HCT116 (cell line): ENCODE measurements at places on chromosomes 16 and 17.
A peak's percentile ranks its signal among the peaks of the same experiment; 100 is the strongest.

DNA sequence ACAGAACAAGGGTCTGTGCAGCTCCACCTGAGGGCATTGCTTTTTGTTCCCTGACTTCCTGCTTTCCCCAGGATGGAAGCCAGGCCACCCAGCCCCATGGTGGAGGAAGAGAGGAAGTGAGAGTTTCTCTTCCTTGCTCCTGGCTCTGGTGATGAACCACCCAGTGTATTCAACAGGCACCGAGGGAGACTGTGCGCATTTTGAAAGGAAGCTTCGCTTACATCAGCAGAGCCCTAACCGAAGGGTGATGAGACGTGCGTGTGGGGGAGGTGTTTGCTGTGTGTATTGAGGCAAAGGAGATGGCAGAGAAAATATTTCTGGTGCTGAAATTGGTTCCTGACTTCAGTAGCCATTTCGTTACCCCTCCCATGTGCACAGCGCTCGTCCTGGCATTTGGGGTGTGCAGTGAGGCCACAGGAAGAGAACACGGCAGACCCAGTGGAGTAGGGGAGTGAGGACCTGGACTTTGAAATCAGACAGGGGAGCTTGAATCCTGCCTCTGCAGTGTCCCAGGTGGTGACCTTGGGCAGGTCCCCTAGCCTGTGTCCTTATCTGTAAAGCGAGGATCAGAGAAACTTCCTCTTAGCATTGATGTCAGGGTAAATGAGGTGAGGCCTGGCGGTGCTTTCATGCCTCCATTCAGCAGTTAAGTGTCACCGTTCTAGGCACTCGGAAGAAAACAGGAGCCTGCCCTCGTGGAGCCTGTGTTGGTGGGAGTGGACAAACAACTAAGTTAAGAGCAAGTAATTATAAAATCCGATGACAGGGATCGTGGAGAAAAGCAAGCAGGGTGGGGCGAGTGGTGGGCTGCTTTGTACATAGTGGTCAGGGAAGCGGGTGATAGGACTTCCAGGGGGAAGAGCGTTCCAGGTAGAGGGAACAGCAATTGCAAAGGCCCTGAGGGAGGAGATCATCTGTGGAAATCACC is 7.4 kb downstream of the CMIP start:
- no peak for DNase-seq

GRCh38 chr16:87746178-87746577 is 19.6 kb downstream of the KLHDC4 start:
- no peak for DNase-seq

GRCh38 chr16:12158428-12158827 is 181.9 kb downstream of the SNX29 start:
- no peak for DNase-seq

DNA sequence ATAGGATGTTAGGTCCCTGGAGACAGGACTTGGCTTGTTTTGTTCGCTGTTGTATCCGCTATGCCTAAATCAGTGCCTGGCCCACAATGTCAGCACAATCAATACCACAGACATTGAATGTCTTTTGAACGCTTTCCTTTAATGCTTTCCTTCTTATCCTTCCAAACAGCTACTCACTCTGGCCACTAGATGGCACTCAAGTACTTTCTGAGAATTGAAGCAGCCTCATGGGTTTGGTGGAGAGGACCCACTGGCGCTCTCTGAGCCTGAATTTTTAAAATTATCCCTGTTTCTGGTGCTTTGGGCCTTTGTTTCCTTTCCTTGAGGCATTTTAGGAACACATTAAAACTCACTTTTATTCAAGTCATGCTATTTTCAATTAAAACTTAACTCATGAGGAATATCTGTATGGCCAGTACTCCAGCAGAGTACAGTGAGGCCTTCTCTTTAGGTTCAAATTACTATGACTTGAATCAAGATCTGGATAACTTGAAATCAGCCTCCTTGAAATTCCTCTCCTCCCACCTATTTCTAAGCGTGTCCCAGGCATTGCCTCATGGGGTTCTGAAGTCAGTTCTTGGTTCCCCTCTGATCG is 3.2 kb upstream of the NLRP1 start:
- peak; percentile 68 for DNase-seq
